CD8-positive, alpha-beta memory T cell (primary cell): ENCODE measurements at places on chromosomes 1 and 21.

DNA sequence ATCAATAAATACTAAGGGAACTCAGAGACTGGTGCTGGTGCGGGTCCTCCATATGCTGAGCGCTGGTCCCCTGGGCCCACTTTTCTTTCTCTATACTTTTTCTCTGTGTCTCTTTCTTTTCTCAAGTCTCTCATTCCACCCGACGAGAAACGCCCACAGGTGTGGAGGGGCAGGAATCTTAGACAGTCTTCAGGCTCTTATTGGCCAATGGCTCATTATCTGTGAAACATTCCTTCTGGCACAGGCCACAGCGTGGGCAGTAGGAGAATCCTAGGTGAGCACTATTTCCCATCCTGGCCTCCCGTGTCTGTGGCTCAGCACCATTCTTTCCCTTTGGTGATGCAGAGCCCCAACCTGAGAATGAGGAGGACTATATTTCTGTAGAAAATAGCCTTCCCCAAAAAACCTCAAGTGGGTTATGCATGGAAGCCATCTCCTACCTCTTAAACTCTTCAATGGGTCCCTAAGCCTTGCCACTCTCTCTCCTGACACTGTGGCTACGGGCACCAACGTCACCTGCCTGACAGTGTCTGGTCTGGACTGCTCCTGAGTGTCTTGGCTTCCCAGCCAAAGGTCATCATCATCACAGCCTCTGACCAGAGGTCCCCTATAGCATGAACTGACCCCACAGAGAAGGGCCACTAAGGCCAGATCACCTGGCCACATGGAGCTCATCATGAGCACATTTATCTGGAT, 6.2 kb upstream of the SLAMF1 start:
- DNase-seq = no peak

GRCh38 chr1:5826601-5827000, 165.6 kb downstream of the NPHP4 start:
- DNase-seq = no peak

GRCh38 chr1:12461754-12462153, 156.3 kb downstream of the DHRS3 start:
- DNase-seq = no peak

DNA sequence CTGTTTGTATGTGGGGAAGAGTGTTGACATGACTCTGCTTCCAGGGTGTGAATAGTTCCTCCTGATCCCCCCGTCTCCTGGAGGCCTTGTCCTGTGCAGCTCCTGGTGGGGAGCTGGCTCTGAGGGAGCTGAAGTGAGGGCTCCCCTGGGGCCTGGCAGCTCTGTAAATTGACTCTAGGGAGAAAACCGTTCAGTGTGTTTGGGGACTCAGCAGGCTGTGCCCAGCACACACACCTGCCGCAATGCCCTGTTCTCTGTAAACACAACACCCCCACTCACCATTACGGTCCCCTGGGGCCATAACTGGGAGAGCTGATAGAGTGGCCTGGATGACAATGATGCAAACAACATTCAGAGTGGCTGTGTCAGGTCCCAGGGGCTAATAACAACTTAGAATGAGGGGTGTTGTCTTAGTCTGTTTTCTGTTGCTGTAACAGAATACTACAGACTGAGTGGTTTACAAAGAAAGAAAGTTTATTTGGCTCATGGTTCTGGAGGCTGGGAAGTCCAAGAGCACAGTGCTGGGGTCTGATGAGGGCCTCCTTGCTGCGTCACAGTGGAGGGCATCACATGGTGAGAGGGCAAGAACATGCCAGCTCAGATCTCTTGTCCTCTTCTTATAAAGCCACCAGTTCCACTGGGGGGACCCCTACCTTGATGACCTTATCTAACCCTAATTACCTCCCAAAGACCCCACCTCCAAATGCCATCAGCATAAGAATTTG, 15.3 kb downstream of the ADORA1 start:
- DNase-seq = no peak

- DNase-seq = no peak
Observed at GRCh38 chr1:19370453-19371170, 58.5 kb downstream of the SLC66A1 start.
